K562 (cell line): ENCODE measurements at places on chromosomes 3 and 15. TPM values are rescaled to one million over a fixed set of nuclear protein-coding genes. Genes with fewer than 3 reads are reported as not detected.

The MYEF2 gene
- total RNA-seq, result 0.29 and 0.65 TPM in 2 replicates

The MNS1 gene
- 2.5 and 2.7 TPM in 2 replicates for total RNA-seq

The ZDHHC23 gene
- 1.1 and 1.6 TPM in 2 replicates for total RNA-seq

The GRAMD2A gene
- not detected in 2 replicates for total RNA-seq

The ACVR2B gene
- total RNA-seq, result 20.5 and 23.7 TPM in 2 replicates

The FEM1B gene
- 32.2 and 42.1 TPM in 2 replicates for total RNA-seq

The XCR1 gene
- total RNA-seq, result not detected in 2 replicates

The C3orf49 gene
- not detected in 2 replicates for total RNA-seq

The TM4SF1 gene
- 0.44 and 0.67 TPM in 2 replicates for total RNA-seq

The CADM2 gene
- 0.92 and 0.95 TPM in 2 replicates for total RNA-seq

The LINGO1 gene
- total RNA-seq, result 14.3 and 14.8 TPM in 2 replicates

The GREM1 gene
- total RNA-seq, result 0.20 and 0.34 TPM in 2 replicates

The PPM1L gene
- 0.31 and 0.38 TPM in 2 replicates for total RNA-seq

The TLR9 gene
- not detected in 2 replicates for total RNA-seq

- H3K27ac ChIP-seq, result no peak overlapping the region
- no peaks in the 10 kb centered on the region for H3K36me3 ChIP-seq
These were observed 2.6 kb downstream of the TNIK start for GRCh38 chr3:171457607-171458061.

DNA sequence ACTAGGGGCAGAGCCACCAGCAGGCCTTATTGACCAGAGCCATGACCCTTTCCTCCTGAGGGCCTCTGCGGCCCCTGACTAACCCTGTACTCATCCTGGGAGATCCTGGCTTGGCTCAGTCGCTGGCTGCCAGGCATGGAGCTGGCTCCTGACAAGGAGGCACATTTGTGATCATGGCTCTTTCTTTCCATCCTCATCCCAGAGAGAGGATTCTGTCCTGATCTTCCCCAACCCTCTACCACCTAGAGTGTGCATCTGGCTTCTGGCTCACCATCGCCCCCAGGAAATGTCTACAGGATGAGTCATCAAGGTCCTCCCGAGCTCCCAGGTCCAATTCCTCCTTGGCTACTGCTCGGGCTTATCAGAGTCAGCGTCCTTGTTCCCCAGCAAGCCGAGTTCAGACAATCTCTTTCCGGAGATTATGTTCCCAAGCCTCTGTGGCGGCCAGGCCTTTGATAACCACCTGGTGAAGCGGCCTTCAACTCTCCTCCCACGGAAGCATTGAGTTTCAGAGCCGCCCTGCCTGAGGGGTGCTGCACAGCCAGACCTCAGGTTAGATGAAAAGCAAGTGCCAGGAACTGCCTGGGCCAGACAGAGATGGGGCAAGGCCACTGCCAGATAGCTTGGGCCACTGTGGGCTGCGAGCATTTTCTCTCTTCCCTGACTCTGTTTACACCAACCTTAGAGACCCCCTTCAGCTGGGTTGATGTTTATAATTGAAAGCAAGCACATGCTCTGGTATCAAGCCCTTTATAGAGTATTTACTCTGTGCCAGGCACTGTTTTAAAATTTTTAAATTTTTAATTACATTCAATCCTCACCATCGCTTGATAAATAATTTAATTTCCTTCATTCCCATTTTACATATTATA is 44.3 kb upstream of the MRPS22 start:
- peaks cover 54% of the 10 kb centered on the region for H3K4me1 ChIP-seq
- no peaks in the 10 kb centered on the region for H3K36me3 ChIP-seq
- peak overlapping the region; percentile 84 for H3K27ac ChIP-seq
- H3K27me3 ChIP-seq, result no peaks in the 10 kb centered on the region
- no peak overlapping the region for H3K4me3 ChIP-seq
- DNase-seq, result peak; percentile 98

DNA sequence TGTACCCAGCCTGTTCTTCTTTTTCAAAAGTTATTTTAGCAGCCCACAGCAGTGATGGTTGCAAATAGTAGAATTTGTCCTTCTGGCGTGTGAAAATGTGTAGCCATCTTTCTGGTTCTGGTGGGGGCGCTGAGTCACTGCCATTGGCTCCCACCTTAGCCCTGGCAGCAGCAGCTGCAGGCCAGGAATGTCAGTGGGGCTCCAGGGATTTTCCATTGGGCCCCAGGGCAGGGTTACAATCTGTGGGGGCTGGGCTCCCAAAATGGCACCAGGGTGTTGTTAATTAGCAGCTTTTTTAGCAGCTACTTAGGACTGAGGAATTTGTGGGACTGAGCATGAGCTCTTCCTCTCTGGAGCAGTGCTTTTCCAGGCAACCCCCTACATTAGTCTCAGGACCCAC is 38.9 kb downstream of the TOPAZ1 start:
- DNase-seq, result no peak
- H3K36me3 ChIP-seq, result no peaks in the 10 kb centered on the region
- no peaks in the 10 kb centered on the region for H3K4me1 ChIP-seq
- H3K27me3 ChIP-seq, result no peaks in the 10 kb centered on the region
- H3K27ac ChIP-seq, result no peak overlapping the region

- no peak overlapping the region for H3K4me3 ChIP-seq
- DNase-seq, result no peak
- no peaks in the 10 kb centered on the region for H3K27me3 ChIP-seq
- no peak overlapping the region for H3K27ac ChIP-seq
- no peaks in the 10 kb centered on the region for H3K4me1 ChIP-seq
- H3K36me3 ChIP-seq, result no peaks in the 10 kb centered on the region
These were observed 494.6 kb downstream of the CNTN6 start for GRCh38 chr3:1587426-1587825.

- no peaks in the 10 kb centered on the region for H3K4me1 ChIP-seq
- no peak overlapping the region for H3K4me3 ChIP-seq
- no peaks in the 10 kb centered on the region for H3K36me3 ChIP-seq
- no peak for DNase-seq
- no peaks in the 10 kb centered on the region for H3K27me3 ChIP-seq
- no peak overlapping the region for H3K27ac ChIP-seq
These were observed 218.5 kb upstream of the TTC14 start for GRCh38 chr3:180383332-180384020.

- no peaks in the 10 kb centered on the region for H3K4me1 ChIP-seq
- no peaks in the 10 kb centered on the region for H3K36me3 ChIP-seq
- H3K27ac ChIP-seq, result no peak overlapping the region
- H3K4me3 ChIP-seq, result no peak overlapping the region
- no peak for DNase-seq
These were observed 170.0 kb upstream of the ROBO2 start for GRCh38 chr3:76869726-76870384.

GRCh38 chr3:87318617-87319021 is 42.2 kb upstream of the POU1F1 start:
- no peaks in the 10 kb centered on the region for H3K27me3 ChIP-seq
- DNase-seq, result no peak
- H3K4me1 ChIP-seq, result no peaks in the 10 kb centered on the region

DNA sequence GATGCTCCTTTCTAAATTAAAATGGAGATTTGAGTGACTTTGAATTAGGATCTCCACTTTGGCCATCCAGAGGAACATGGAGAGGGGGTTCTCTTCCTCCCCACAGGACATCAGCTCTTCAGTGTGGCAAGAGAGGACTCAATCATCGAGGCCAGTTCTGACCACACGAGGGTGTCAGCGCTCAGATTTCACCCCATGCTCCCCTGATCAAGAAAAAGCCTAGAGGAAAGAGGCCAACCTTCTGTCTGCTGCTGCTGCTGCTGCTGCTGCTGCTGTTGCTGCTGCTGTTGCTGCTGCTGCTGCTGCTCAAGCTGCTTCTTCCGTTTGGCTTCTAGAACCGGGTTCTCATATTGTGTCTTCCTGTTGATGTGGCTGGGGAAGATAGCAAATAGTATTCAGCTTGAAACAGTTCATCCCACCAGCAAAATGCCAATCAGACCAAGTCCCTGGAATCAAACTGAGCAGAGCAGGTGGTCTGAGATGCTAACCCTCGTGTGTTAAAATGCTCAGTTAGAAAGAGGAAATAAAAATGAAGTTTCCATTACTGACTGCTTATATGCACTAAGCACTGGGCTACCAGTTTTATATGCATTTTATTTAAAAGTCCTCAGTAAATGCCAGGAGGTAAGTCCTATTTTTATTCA is 599.0 kb downstream of the MAGI1 start:
- H3K4me1 ChIP-seq, result no peaks in the 10 kb centered on the region
- peak; percentile 69 for DNase-seq
- no peaks in the 10 kb centered on the region for H3K27me3 ChIP-seq
- no peak overlapping the region for H3K4me3 ChIP-seq
- H3K36me3 ChIP-seq, result peaks cover 67% of the 10 kb centered on the region; the same call in 2 of the 3 replicates

GRCh38 chr3:135000465-135000864 is 205.4 kb downstream of the EPHB1 start:
- no peak overlapping the region for H3K27ac ChIP-seq
- no peak for DNase-seq
- no peaks in the 10 kb centered on the region for H3K4me1 ChIP-seq
- H3K27me3 ChIP-seq, result no peaks in the 10 kb centered on the region
- H3K4me3 ChIP-seq, result no peak overlapping the region
- H3K36me3 ChIP-seq, result no peaks in the 10 kb centered on the region

DNA sequence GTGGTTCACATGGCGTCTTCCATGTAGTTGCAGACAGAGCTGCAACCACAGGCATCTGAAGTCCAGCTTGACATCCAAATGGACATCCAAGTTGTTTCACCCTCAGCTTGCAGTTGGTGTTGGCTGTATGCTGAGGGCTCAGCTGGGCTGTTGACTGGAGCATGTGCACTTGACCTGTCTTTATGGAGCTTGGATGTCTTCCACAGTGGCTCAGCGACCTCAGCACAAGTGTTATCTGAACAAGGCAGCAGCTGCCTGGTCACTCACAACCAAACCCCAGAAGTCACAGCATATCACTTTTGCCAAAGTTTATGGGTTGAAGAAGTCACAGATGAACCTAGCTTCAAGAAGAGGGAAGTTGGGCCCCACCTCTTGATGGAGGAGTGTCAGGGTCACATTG is 92.9 kb downstream of the TPRA1 start:
- no peak for DNase-seq
- no peak overlapping the region for H3K27ac ChIP-seq
- no peak overlapping the region for H3K4me3 ChIP-seq
- H3K4me1 ChIP-seq, result no peaks in the 10 kb centered on the region
- no peaks in the 10 kb centered on the region for H3K27me3 ChIP-seq
- no peaks in the 10 kb centered on the region for H3K36me3 ChIP-seq

GRCh38 chr3:15647611-15648167 is 46.1 kb downstream of the BTD start:
- no peak overlapping the region for H3K4me3 ChIP-seq
- H3K27ac ChIP-seq, result no peak overlapping the region
- H3K4me1 ChIP-seq, result 0 out of 2 replicates have a peak, but pooled peaks cover 2% of the 10 kb centered on the region
- peaks cover 23% of the 10 kb centered on the region for H3K27me3 ChIP-seq
- no peaks in the 10 kb centered on the region for H3K36me3 ChIP-seq

DNA sequence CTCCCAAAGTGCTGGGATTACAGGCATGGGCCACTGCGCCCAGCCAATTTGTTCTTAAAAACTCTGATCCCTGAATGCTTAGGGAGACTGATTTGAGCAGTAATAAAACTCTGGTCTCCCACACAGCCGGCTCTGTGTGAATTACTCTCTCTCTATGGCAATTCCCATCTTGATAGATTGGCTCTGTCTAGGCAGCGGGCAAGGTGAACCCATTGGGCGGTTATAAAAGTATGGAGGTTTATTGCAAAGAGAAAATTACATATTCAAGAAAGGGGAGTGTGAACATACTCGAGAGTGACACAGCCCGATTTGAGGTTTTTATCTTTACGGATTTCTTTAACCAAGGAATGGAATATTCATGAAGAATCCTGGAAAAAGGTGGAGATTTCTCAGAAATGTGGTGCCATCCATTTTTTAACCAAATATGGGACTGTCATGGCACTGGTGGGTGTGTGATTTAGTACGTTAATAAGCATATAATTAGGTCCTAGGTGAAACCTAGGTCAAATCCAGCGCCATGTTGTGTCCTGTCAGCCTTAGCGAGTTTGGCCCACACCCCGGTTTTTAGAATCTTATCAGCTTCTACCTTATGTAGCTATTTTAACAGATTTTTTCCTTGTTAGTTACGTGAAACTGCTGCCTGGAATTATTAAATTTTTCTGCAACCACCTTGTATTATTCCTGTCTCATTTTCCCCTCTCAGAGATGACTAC is 7.2 kb upstream of the GMPS start:
- H3K27ac ChIP-seq, result peak overlapping the region; percentile 68
- peak; percentile 48 for DNase-seq
- H3K4me3 ChIP-seq, result no peak overlapping the region
- H3K36me3 ChIP-seq, result no peaks in the 10 kb centered on the region
- H3K4me1 ChIP-seq, result peaks cover 8% of the 10 kb centered on the region; the same call in 1 of the 2 replicates

GRCh38 chr3:127607675-127608361 is 9.6 kb downstream of the MCM2 start:
- peaks cover 90% of the 10 kb centered on the region; the same call in 2 of the 3 replicates for H3K36me3 ChIP-seq
- H3K27ac ChIP-seq, result no peak overlapping the region; the same call in 2 of the 3 replicates
- H3K4me3 ChIP-seq, result no peak overlapping the region
- H3K4me1 ChIP-seq, result no peaks in the 10 kb centered on the region; the same call in none of the 2 replicates

DNA sequence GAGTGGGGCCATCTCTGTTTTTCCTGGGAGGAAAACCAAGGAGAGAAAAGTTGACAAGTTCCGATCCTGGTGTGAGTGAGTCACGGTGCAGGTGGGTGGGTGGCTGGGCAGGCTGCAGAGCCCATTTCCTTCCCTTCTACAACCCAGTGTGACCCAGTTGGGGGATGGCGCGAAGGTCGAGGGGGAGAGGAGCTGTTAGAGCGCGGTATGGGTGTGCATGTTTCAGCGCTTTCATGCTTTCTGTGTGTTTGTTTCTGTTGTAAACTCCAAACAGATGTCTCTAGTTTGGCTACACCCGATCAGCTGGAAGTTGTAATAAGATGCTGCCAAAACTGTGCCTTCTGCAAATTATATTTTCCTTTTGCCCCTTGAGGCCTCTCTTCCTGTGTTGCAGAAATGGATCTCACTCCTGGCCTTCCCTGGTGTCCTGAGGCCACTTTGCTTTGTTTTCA is 3.8 kb downstream of the FAM43A start:
- H3K36me3 ChIP-seq, result no peaks in the 10 kb centered on the region
- no peak for DNase-seq
- H3K27me3 ChIP-seq, result no peaks in the 10 kb centered on the region; the same call in 2 of the 3 replicates
- no peak overlapping the region for H3K27ac ChIP-seq
- H3K4me3 ChIP-seq, result no peak overlapping the region
- H3K4me1 ChIP-seq, result no peaks in the 10 kb centered on the region; the same call in 2 of the 3 replicates

- no peaks in the 10 kb centered on the region for H3K4me1 ChIP-seq
- H3K36me3 ChIP-seq, result no peaks in the 10 kb centered on the region
- no peak overlapping the region for H3K27ac ChIP-seq
- H3K27me3 ChIP-seq, result no peaks in the 10 kb centered on the region
- no peak overlapping the region for H3K4me3 ChIP-seq
These were observed 947.1 kb downstream of the FHIT start for GRCh38 chr3:60304112-60304511.

DNA sequence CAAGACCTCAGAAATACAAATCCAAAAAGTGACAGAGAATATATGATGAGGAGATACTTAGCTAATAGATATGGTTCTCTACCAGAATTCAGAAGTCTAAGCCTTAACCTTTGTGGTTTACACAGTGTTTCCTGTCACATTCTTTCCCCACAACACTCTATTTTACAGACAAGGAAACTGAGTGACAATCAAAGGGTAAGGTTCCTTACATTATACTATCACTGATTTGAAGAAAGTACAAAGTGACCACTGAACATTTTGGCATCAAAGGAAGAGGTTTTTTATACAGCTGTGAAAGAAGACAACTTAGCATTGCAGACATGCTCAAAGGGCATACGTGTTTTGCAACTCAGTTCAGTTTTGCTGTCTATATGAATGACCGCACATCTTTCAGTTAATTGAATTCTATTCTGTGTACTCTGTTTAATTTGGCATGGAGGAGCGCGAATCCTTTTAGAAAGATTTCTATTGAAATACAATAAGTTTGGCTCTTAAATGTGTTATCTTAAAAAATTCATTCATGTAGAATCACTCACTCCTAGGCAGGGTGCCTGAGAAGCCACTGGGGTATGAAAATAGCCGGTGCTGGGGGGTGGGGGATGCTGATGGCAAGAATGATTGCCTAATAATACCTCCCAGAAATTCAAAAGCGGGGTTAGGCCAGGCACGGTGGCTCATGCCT is 66.5 kb upstream of the SKOR1 start:
- no peaks in the 10 kb centered on the region for H3K36me3 ChIP-seq
- H3K27me3 ChIP-seq, result no peaks in the 10 kb centered on the region
- no peaks in the 10 kb centered on the region for H3K4me1 ChIP-seq
- no peak overlapping the region for H3K27ac ChIP-seq
- H3K4me3 ChIP-seq, result no peak overlapping the region
